ENCODE measurements at places on chromosomes 7 and 10.

- DNase-seq, result no peak
Measured at GRCh38 chr7:128381161-128381821, 19.8 kb upstream of the PRRT4 start.

- DNase-seq, result no peak
Measured at GRCh38 chr10:100817268-100817839, 72.0 kb downstream of the PAX2 start.

- no peak for DNase-seq
Measured at GRCh38 chr10:52376694-52377354, 62.7 kb downstream of the DKK1 start.

GRCh38 chr7:155183655-155184054 is 113.5 kb downstream of the HTR5A start:
- no peak for DNase-seq

- DNase-seq, result no peak
Measured at GRCh38 chr10:129193148-129193547, 273.9 kb upstream of the MGMT start.

DNA sequence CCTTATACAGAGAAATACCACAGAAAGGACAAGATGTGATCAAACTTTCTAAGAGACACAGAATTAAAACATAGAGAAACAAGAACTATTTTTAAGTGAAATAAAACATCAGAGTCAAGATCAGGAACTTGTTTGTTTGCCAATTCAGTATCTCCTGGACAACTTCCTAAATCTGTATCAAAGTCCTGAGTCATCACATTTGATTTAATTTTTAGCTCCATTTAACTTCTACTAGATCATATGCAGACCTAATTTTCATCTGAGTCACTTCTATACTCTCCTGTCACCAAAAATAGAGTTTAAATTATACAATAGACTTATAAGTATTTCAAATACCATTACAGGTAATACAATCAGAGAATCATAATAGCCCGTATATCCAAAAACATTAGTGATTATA is 268.1 kb downstream of the PRKG1 start:
- no peak for DNase-seq

DNA sequence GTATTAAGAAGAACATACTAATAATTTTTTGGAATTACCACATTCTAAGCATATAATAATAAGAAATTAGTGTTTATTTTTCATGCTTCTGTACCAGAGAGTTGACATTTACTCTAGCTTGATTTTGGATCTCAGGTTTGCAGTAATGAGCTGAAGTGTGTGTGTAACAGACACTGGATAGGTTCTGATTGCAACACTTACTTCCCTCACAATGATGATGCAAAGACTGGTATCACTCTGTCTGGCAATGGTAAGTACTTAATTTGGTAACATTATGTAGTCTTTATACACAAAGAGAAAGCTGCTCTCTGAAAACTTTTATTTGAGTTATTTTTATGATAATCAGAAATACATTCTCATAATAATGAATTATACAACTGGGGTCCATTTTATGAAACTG is 54.1 kb downstream of the SRI start:
- DNase-seq, result no peak

GRCh38 chr10:4226941-4227540 is 442.0 kb upstream of the KLF6 start:
- DNase-seq, result no peak

- no peak for DNase-seq
Measured at GRCh38 chr10:48454302-48455054, 148.0 kb downstream of the MAPK8 start.

- no peak for DNase-seq
Measured at GRCh38 chr7:81383846-81384245, 386.0 kb downstream of the HGF start.

GRCh38 chr10:72337039-72337629 is 17.6 kb downstream of the DNAJB12 start:
- peak; percentile 68 for DNase-seq

DNA sequence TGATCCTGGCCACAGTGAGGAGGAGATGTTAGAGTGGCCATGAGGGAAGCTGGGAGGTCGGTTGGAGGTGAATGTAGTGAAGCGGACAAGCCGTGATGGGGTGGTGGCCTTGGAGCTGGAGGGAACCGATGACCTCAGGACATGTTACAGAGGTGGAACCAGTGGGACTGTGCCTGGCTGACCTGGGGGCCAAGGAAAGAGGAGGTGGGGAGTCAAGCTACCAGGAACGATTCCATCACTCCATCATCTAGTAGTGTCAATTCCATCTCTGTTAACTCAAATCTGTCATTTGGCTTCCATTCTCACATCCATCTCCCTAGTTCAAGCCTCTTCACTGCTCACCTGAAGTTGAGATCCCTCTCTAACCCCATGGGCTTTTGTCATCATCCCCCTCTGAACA is 102.4 kb upstream of the LYZL2 start:
- no peak for DNase-seq

DNA sequence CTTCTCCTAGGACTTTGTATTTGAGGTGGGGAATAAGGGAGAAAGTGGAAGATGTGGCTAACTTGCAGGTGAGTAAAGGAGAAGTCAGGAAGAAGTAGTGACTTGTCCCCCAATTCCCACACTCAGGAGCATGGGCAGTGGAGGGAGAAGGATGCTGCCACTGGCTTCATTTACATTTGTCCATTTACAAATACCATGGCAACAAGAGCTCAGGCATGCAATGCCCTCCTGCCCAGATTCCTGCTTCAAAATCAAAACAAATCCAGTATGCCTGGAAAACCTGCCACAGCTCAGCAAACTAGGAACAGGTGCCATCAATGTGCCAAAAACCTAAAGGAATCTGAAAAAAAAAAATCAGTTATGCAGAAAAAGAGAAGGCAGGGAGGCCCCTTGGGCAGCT is 139.9 kb downstream of the KCNMA1 start:
- DNase-seq, result no peak

- no peak for DNase-seq
Measured at GRCh38 chr7:2837496-2837895, 6.6 kb downstream of the GNA12 start.

DNA sequence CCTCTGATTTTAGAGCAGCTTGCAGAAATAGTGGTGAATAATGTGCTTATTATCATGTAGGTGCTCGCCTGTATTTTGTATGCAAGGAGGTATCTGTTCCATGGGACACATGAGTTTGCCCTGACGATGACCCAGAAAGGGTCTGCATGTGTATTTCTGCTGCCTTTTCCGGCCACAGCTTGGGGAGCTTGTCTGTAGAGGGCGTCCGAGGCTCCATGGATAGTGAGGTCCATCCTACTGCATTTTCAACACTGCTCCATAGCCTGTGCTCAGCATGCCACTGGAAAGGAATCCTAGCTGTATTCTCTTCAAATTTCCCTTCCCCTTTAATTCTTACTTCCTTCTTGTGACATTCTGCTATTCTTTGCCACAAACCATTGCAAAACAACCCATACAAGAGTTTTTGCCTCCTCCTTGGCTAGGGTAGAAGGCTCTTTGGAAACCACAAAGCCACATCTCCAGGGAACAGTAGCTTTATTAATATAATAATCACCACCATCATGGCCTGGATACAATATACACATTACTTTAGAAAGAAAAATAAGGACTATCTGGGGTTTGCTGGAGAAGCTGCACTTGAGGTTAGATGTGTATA is 127.7 kb downstream of the DYNC1I1 start:
- no peak for DNase-seq

- no peak for DNase-seq
Measured at GRCh38 chr7:113256883-113257531, 138.7 kb upstream of the SMIM30 start.

DNA sequence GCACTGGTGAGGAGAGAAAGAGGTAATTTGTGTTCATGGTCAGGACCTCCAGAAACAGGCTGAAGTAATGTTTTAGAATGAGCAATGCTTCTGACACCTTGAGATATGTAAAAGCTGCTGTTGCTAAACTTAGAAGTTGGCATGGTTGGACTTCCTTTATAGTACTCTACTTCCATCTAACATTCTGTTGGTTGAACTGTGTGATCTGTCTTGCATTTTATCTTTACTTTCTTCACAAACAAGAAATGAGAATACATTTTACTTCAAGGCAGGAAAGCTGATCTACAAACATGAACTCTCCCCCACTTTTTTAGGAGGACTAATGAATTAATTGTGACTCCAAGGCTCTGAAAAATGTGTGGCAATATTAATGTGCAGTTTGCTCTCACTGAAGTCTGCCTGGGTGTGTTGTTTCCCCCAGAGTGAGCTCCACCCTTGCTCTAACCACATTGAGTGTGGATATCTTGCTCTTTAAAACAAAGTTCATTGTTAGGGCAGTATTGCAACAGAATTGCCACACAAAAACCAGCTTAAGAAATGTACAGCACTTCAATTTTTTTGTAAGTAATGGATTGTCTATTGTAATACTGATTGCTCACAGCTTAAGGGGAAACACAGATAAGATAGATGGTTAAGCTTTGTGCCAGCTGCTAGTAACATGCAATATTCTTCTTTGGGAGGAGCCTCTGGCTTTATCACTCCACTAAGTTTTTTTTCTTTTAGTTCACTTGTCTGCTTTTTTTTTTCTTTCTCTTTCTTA is 69.0 kb downstream of the ADD3 start:
- DNase-seq, result no peak

DNA sequence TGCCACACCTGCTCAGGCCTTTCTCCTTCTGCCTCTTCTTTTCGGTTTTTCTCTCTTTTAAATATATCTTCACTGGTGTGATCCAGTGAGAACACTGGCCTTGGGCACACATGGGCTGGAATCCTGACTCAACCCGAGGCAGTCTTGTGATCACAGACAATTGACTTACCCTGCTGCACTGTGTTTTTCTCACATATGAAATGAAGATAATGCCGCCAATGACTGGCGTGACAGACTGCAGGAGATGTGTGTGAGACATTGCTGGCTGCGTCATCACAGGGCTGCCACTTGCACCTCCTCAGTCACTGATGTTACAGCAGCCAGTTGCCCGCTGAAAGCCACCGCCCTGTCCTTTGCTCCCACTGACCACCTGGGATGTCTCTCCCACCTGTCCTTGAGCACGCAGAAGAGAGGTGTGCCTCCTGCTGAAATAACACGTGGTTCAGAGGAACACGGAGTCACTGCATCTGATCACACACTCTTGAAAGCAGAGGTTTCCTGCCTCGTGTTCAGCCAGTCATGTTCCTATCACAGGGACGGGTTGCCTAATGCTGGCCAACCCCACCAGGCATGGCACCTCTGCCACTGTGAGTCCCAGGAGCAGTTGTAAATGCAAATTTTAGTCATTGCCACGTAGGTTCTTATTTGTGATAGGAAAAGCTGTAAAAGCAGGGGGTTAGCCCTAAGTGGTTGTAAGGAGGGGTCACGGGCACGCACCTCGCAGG is 124.6 kb upstream of the LANCL2 start:
- no peak for DNase-seq

GRCh38 chr7:4500812-4501211 is 181.3 kb upstream of the FOXK1 start:
- DNase-seq, result no peak

- DNase-seq, result no peak
Measured at GRCh38 chr7:74193054-74193453, 16.8 kb upstream of the LAT2 start.

- no peak for DNase-seq
Measured at GRCh38 chr7:158257001-158257400, 330.6 kb downstream of the PTPRN2 start.

DNA sequence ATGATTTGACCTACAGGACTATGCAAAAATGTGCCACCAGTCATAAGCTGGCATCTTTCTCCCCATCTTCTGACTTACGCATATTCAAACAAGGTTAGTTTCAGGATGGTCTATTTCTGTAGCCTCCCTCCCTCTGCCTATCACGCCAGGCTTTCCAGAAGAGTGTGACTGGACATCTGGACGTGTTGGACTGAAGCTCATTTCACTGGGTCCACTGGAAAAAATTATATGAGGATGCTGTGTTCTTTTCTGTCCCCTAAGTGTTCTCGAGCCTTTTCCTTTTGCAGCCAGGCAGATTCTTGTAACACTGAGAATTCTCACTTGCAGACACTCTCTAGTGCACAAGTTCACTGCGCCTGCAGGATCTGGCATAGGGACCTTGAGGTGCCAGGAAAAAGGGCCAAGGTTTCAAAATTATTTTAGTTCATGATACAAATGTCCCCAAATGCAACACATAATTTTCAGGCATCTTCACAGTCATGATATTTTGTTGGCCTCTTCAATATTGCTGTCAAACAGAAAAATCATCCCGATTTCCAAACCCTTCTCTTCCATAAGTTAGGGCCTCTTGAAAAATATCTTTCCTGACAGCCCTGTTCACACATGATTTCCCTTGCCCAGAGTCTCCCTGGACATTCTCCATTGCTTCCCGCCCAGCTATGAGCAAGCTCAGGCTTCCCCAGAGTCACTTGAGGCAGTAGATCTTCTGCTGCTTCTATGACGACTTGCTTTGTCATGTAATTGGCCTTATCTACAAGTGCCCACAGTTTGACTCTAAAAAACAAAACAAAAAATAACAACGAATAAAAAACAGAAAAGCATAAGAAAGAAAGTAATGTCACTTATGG is 170.4 kb downstream of the BMPER start:
- DNase-seq, result no peak

DNA sequence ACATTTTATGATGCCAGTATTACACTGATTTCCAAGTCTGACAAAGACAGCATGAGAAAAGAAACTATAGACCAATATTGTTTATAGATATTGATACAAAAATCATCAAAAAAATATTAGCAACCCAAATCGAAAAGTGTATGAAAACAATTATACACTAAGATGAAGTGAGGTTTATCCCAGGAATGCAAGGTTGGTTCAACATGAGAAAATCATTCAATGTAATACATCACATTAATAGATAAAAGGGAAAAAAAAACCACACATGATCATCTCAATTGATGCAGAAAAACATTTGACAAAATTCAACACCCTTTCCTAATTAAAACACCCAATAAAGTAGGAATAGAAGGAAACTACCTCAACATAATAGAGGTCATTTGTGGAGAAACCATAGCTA is 153.9 kb downstream of the DNAJC1 start:
- no peak for DNase-seq

GRCh38 chr7:120860156-120860555 is 2.2 kb upstream of the TSPAN12 start:
- DNase-seq, result no peak

DNA sequence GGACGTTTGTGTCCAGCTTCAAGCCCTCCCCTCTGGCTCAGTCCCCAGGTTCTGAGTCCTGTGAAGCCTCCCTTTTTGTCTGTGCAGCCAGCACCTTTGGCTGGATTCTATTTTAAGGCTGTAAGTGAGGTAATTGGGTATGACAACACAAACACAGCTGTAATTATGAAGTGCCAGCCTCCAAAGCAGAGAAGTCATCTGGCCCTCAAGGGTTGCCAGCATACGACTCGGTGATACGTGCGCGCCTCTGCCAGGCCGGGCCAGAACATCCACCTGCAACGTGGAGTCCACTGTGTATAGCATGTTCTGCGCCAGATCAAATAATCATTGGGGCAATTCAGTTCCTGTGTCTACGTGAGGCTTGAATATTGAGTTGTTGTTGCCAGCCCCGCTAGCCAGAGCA is 6.7 kb upstream of the FAM180A start:
- DNase-seq, result no peak

DNA sequence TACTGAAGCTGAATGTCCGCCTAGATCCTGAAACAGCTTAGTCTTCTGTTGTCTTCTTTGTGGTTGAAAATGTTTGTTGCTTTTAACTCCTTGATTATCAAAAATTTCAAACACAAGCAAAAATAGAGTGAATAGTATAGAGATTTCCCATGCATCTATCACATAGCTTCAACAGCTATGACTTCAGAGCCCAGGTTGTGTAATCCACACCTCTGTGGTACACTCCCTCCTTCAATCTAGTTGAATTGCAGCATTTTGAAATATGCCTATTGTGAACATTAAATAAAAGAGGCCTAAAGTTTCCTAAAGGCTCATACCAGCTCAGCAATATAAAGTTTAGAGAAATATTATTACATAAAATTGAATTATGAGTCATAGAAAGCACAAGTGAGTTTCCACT is 204.7 kb upstream of the HDAC9 start:
- no peak for DNase-seq

- DNase-seq, result no peak
Measured at GRCh38 chr7:473870-474604, 45.6 kb downstream of the PDGFA start.

Data from activated naive CD4-positive, alpha-beta T cell treated with anti-CD3 and anti-CD28 coated beads, Interleukin-2, amount 50 U/mL, for 16 hours (primary cell).